Type B pancreatic cell (in vitro differentiated cells): ENCODE measurements at places on chromosomes 13 and 19.

- DNase-seq, result no peak
These were observed 717 bp upstream of the NALCN start for GRCh38 chr13:101417043-101417406.

GRCh38 chr19:51501594-51502263, at the start of gene SIGLEC12:
Gene SIGLEC12, minus strand, starts transcription at chr19:51501800. Its CDS starts 67 bp downstream, at chr19:51501733.
- no peak for DNase-seq

DNA sequence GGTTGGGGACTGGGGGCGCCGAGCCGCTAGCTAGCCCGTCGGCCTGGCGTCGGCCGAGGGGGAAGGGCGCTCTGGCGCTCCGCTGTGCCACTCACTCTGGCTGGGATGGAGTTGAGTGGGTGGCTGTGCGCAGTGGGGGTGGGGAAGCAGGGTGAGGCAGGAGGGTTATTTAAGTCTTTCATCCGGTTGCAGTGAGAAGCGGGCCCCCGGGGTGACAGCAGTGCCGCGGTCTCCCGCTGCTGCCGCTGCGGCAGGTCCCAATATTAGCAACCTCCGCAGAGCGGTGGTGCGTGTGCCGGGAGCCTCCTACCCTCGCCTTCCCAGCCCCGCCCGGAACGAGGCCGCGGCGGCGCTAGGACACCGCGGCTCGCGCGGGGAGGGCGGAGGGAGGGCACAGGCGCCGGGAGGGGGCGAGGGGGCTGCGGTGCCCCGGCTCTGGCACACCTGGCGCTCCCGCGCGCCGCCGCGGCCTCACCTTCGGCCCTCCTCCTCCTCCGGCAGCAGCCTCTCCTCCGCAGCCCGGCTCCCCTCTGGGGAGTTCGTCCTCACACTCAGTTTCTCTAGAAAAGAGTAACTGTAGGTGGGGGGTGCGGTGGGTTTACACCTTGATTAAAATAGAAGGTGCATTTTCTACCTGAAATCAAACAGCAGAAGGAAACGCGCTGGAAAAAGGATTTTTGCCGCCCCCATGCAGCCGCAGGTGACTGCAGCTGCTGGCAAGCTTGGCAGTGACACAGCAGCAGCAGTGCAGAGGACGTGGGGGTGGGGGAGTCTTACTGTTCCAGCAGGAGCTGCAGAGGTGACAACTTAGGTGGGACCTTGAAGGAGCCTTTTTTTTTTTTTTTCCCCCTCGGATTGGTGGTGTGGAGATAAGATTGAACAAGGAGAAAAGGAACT, 4.5 kb downstream of the FGF9 start:
- no peak for DNase-seq

DNA sequence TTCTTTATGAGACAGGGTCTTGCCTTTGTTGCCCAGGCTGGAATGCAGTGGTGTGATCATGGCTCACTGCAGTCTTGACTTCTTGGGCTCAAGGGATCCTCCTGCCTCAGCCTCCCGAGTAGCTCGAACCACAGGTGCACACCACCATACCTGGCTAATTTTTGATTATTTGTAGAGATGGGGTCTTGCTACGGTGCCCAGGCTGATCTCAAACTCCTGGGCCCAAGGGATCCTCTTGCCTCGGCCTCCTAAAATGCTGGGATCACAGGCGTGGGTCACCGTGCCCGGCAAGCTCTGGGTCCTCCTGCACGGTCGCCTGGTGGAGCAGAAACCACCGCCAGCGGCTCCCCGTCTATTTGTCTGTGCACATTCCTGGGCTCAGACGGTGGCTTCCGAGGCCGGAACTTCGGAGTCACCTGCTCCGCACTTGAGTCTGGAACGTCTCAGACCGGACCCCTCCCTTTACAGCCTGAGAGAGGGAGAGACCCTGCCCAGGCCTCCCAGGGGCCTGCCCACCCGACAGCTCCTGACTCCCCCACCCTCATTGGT, 22.2 kb downstream of the EFNA2 start:
- DNase-seq, result no peak
